ENCODE measurements at places on chromosomes 2 and 18.

- DNase-seq: peak; percentile 93
Observed at GRCh38 chr2:74261204-74261864, 62.9 kb downstream of the MTHFD2 start.

DNA sequence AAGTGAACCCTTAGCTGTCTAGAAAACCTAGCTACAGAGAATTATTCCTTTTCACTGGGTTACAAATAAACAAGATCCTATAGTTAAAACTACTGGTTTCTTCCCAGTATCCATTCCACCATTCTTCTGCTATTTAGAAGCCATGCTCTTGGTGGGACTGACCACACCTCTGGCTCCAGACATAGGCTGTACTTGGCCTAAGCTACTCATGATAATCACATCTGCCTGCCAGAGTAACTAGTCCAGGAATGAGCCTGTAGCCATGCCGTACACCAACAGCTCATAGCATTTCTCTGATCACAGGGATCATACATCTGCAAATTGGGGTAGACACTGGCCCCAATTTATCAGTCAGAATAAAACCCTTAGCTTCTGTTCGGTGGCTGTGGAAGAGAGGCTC, 33.7 kb downstream of the NABP1 start:
- DNase-seq: no peak

GRCh38 chr2:205995260-205995659, 90.7 kb downstream of the INO80D start:
- no peak for DNase-seq

DNA sequence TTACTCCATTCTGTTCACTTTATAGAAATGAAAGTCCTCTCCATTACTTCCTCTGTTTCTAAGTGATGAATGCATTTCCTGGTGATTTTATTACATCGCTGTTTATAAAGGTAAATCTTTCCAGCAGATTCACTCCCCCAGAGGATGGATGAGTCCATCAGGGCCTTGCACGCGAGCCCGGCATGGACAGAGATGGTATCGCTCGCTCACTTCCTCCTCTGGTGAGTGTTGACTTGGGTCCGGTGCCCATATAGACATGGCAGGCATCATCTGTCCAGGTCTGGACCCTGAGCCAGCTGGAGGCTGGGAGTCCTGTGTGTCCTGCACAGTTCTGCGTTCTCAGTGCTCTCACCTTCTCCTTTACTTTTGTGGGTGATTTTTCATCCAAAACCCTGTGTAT, 733.6 kb upstream of the SALL3 start:
- no peak for DNase-seq

All from mesendoderm (in vitro differentiated cells).